ENCODE measurements at places on chromosomes 3 and 15.

DNA sequence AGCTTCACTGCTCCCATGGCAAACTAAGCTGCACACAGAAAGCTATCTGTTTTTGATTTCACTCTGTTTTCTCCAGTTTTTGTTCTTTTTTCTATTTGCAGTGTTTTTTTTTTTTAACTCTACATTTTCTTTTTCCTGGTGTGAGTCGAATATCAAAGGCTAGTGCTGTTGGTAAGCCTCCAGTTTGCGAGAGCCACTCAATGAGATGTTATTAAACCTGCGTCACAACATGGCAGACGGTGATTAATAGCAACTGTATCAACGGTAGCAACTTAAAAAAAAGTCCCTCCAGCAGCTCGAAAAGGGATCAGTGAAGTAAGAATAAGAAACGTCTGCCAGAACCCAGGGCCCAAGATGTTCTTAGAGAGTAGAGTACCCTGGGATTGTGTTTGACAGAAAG is 84.1 kb downstream of the MEIS2 start:
- DNase-seq = no peak

DNA sequence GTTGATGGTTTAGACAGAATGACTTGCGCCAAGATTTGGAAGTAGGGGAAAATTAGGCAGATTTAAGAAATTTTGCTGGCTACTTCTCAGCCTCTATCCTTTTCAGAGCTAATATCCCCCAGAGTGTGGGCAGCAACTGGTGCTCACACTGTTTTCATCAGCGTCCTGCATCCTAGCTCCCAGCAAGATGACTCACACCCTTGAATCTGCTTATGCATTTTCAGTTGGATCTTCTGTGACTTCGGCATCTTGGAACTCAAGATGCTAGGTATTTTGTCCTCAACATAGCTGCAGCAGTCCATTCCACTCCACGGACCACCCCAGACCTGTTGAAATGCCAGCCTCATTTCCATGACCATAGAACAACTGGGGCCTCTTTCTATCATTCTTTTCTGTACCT is 336.1 kb upstream of the NR2F2 start:
- DNase-seq = no peak

DNA sequence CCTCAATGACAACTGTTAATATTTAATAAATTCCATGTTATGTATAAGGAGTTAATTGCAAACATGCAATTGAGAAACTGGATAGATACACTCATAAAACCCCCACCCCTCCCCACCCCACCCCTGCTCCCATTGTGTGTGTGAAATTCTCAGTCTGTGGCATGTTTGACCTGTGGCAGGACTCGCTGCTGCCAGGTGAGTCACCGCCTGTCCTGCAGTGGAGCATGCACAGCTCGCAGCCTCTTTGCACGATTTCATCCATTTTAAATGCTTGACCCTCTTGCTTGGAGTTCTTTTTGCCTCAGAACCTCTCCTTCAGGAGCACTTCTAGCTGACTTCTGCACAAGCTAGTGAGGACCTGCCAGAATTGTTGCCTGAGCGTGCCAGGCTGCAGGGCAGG is 5.3 kb upstream of the APEH start:
- no peak for DNase-seq

DNA sequence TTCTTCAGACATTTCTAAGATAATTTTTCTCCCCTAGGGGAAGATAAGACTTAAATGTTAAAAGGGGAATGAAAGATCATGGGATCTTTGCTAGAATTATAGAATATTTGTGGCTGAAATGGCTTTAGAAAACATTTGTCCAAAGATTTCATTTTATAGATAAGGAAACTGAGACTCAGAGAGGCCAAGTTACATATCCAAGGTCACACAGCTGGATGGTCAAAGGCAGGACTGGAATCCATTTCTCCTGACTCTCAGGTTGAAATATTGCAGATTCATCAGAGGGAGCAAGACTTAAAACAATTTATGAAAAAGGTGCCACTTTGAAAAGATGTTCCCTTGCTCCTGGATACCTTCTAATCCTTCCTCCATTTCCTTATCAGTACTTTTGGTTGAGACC is 19.5 kb upstream of the LEKR1 start:
- DNase-seq = no peak

DNA sequence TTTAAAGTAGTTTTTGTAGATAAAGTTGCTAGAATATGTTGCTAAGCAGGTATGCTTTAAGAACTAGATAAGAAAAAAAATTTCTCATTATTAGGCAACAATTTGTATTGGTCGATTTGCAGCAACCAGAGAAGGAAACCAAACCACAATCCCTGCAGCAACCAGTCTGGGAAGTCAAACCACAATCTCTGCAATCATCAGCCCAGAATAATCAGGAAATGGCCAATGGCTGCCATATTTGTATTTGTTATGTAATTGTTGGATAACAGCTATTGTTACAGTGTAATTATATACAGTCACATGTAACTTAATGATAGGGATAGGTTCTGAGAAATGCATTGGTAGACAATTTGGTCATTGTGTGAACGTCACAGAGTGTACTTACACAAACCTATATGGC is 23.6 kb downstream of the STXBP5L start:
- DNase-seq = no peak

- DNase-seq = no peak
Observed at GRCh38 chr3:58416191-58416590, 17.4 kb downstream of the PDHB start.

GRCh38 chr3:184423561-184423960 is 43.7 kb downstream of the CHRD start:
- no peak for DNase-seq

DNA sequence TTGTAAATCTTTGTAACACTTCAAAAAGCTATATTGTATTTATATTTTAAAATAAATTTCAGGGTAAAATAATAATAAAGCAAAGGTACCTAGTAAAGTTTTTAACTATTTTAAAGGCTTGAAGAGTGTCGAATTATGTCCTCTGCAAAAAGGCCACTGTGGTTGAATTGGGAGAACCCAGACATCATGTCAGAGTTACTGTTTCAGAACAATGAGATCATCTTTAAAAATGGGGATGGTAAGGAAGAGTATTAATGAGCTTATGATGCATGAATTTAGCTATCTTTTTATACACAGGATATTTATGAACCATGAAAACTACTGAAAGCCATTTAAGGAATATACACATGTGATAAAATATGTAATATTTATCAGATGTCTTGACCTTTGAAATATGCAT is 26.3 kb downstream of the KCNMB3 start:
- DNase-seq = no peak

- no peak for DNase-seq
Observed at GRCh38 chr3:134877788-134878187, 82.7 kb downstream of the EPHB1 start.

DNA sequence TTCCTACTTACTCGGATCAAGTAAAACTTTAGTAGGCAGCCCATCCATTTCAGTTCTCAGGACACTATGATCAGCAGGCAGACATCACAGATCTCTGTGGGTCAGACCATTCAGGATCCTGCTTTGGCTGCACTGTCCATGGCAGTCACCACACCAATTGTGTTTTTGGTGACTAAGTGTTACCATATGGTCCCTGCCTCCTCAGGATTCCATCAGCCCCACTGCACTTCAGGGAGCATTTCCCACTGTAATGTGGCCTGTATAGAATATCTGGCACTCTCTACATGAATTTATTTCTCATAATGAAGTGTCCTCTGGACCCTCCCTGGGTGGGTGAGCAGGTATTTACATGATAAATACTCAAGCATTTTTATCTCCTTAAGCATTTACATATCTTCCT is 41.3 kb downstream of the ZNF445 start:
- DNase-seq = no peak

- no peak for DNase-seq
Observed at GRCh38 chr3:69203631-69204314, 81.4 kb upstream of the LMOD3 start.

GRCh38 chr3:61333192-61333961 is 82.1 kb upstream of the FHIT start:
- DNase-seq = no peak

GRCh38 chr3:169524131-169524530 is 139.4 kb downstream of the MECOM start:
- no peak for DNase-seq

DNA sequence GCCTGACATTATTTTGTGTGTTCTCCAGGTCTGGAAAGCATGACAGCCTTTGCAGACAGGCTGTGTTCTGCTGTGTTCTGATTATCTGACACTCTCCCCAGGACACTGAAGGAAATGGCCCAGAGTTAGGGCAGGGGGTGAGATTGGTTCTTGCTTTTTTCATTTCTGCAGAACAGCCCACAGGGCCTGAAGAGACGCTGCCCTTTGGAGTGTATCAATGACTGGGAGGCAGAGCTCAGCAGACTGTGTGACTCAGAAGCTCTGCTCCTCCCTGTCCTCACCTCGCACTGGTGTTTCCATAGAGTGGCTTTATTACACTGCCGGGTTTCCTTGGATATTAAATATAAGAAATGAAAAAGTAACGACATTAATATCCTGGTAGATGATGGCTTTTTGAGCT is 523.6 kb downstream of the NTRK3 start:
- no peak for DNase-seq

DNA sequence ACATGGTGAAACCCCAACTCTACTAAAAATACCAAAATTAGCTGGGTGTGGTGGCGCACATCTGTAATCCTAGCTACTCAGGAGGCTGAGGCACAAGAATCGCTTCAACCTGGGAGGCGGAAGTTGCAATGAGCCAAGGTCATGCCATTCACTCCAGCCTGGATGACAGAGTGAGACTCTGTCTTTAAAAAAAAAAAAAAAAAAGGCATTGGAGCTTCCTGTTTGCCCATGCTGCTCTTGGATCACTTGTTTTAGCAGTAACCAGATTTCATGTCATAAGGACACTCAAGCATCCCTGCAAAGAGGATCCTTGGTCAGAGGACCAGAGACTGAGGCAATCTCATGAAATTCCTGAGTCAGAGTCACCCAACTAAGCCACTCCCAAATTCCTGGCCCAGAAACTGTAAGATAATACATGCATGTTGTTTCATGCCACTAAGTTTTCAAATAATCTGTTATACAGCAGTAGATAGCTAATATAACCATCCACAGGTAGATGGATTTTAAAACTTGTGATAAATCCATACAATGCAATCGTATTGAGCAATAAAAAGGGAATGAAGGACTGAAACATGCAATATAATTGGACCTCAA is 82.0 kb upstream of the XXYLT1 start:
- no peak for DNase-seq

DNA sequence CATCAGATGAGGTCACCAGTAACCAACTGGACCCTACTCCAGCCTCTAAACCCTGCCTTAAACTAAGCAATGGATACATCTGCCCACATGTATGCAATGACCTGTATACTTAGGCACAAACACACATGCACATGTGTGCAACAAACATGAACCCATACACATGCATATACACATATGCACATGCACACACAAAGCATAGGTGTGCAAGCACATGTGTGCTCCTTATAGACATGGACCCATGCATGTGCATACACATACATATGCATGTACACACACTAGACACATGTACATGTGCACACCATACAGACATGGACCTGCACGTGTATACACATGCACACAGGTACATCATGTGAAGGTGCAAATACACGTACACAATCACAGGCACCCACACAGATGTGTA is 8.6 kb upstream of the TRH start:
- DNase-seq = no peak

DNA sequence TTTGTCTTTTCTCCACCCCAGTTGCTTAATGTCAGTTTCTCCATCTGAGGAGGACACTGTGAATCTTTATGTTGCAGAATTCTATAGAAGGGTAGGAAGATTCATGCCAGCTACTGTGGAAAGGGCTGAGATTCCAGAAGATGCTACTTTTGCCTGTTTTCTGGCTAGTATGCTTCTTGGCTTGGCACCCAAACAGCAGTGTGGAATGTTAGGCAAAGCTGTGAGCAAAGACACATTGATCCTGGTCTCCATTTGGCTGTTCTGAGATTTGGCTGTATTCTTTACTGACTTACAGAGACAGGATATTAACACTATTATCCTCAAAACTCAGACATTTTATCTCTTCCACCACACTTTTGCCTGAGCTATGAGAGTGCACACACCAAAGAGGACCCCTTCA is 39.3 kb downstream of the PDHB start:
- DNase-seq = no peak

- DNase-seq = no peak
Observed at GRCh38 chr3:33145901-33146580, 32.2 kb downstream of the CRTAP start.

DNA sequence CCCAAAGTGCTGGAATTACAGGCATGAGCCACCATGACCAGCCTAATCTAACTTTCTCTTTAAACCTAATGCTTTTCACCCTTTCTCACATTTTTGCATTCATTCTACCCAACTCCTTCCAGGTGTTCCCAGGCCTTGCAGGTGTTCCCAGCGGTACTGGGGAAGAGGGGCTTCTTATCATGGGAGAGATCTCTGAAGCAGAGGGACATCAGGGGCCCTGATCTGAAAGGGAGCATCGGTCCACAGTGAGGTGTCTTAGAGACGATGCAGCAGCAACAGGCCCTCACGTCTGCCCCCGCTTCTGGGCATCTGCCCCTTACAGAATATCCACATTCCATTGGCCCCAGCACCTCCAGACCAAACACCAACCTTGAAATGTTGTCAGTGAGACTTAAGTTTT is 29.0 kb upstream of the BDH1 start:
- DNase-seq = no peak

- no peak for DNase-seq
Observed at GRCh38 chr3:192915304-192915703, 2.4 kb downstream of the MB21D2 start.

- DNase-seq = peak; percentile 90
Observed at GRCh38 chr3:126267169-126267975, 87.0 kb upstream of the ALDH1L1 start.

GRCh38 chr15:87154761-87155160 is 1075.1 kb downstream of the AGBL1 start:
- DNase-seq = no peak

GRCh38 chr3:99624496-99625236 is 13.7 kb upstream of the COL8A1 start:
- DNase-seq = no peak

- no peak for DNase-seq
Observed at GRCh38 chr3:8887435-8888300, 75.6 kb downstream of the RAD18 start.

DNA sequence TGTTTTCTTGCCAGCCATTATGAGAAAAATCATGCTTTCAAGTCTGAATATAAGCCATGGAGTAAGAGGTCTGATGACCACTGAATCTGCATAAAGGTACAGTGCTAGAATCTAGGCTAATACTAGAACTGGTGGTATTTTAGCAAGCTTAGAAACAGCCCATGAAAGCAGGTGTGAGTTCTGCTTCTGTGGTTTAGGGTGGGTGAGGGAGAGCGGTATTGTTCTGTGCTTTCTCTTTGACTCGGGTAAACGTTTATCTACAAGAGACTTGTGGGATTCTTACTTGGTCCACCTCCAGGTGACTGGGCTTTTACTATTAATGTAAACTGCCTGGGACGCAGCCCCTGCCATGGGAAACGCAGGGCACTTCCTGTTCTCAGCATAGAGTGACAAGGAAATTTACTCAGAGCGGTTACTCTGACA is 55.2 kb downstream of the PGPEP1L start:
- DNase-seq = no peak

DNA sequence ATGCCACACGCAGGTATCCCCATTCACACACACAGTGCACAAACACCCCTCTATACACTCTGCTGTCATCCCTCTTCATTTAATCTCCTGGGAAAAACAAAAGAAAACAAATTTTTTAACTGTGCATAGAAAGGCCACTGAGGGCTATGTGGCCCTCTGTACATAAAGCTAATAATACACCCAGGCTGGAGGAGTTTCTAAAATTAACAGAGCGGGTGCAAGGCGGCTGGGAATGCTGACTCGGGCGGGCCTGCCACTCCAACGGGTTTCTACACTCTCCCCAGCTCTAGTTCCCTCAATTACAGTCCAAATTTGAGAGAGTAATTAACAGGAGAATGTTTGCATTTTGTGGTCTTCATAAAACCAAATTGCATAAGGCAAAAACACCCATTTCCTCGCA is 23.1 kb downstream of the HCN4 start:
- DNase-seq = no peak

All from right kidney (tissue), 9 donors.